Fibroblast of villous mesenchyme (primary cell): ENCODE measurements at places on chromosomes 16 and 17. TPM values are rescaled to one million over a fixed set of nuclear protein-coding genes. Genes with fewer than 3 reads are reported as not detected.

ANKRD13B gene
- 3.5 and 8.6 TPM in 2 replicates for total RNA-seq

SHCBP1 gene
- total RNA-seq = 15.8 and 31.5 TPM in 2 replicates

RMI2 gene
- total RNA-seq = 5.5 and 5.6 TPM in 2 replicates

PPY gene
- total RNA-seq = not detected in 2 replicates

PDILT gene
- total RNA-seq = not detected in 2 replicates

SLC25A19 gene
- total RNA-seq = 5.5 and 7.8 TPM in 2 replicates

CDRT4 gene
- 5.2 and 6.5 TPM in 2 replicates for total RNA-seq

SEPTIN12 gene
- total RNA-seq = not detected in 2 replicates

METTL26 gene
- 51.8 and 78.3 TPM in 2 replicates for total RNA-seq

SBK1 gene
- total RNA-seq = under 0.01 TPM in 1 of 2 replicates, not detected in the other

GSG1L gene
- not detected in 2 replicates for total RNA-seq

RASD1 gene
- total RNA-seq = 0.64 and 0.86 TPM in 2 replicates

CDK3 gene
- total RNA-seq = 0.64 and 2.2 TPM in 2 replicates

- no peak for DNase-seq
Measured at GRCh38 chr17:81086789-81087551, 52.0 kb downstream of the BAIAP2 start.

- no peak for DNase-seq
Measured at GRCh38 chr16:86010680-86011141, 111.7 kb downstream of the IRF8 start.

GRCh38 chr16:11139326-11140097 is 116.5 kb downstream of the SOCS1 start:
- DNase-seq = peak; percentile 82

DNA sequence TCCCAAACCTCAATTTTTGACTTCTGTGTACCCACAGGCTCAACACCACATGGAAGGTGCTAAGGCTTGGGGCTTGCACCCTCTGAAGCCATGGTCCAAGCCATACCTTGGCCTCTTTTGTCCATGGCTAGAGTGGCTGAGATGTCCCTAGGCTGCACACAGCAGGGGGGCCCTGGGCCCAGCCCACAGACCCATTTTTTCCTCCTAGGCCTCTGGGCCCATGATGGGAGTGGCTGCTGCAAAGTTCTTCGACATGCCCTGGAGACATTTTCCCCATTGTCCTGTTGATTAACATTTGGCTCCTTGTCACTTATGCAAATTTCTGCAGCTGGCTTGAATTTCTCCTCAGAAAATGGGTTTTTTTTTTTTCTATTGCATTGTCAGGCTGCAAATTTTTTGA is 47.0 kb downstream of the TBC1D26 start:
- DNase-seq = no peak

DNA sequence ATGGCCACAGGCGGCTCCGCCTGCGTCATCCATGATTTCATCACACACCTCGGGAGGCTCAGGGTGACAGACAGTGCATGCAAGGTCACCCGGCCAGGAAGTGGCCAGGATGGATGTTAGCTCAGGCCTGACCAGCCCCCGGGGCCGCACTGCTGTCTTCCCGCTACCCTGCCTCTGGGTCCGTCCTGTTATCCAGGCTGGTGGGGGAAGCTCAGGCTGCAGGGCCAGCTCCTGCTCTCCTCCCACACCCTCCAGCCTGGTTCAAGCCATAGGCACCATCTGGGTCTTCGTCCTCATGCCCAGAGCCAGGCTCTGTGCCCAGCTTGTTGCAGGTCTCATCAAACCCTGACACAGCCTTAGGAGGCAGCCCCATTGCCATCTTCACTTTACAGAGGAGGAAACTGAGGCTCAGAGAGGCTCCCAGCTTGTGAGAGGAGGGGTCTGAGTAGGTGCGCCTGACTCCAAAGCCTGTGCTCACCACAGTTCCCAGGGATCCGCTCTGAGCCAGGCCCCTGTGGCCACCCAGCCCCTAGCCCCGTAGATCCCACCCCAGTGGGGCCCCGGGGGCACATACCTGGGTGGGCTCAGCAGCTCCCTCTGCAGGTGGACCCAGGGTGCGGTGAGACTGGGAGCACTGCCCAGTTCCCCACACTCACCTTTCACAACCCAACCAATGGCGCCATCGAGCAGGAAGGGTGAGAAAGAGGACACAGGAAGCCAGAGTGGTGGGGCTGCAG is 412 bp upstream of the ADGRG3 start:
- peak; percentile 41 for DNase-seq

DNA sequence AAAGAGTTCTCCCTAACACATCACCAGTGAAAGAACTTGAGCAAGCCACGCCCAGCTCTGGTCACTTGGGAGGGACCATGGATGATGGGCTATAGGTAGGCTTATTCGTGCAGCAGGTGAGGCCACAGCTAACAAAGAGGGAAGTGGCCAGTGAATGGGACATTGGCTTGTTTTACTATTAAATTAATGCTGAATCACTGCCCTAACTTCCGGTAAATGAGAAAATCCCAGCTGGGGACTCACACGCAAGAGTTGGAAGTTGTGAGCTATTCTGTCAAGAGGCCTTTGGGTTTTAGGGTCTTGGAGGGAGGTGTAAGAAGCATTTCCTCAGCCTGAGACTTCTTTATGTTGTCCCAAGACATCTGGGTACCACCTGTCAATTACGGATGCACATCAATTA is 315.3 kb downstream of the XYLT1 start:
- DNase-seq = no peak

GRCh38 chr17:74759243-74759801 is 10.9 kb downstream of the NHERF1 start:
- DNase-seq = no peak

DNA sequence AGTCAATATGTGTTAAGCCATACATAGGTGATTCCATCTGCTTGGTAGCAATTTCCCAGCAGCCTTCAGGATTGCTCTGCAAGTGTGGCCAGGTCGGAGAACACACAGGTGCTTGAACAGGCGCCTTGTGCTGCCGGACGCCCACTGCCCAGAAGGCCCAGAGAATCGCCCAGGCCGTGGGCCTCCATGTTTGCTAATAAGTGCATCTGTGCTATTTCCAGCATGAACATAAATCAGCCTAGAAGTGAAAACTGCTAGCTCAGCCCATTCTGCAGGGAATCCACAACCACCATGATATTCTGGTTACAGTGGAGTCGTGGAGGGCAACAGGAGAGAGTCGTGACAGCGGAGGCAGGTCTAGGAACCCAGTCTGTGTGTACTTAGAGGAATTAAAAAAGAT is 78.1 kb downstream of the ZFHX3 start:
- DNase-seq = no peak

GRCh38 chr16:87706278-87707000 is 59.3 kb downstream of the KLHDC4 start:
- no peak for DNase-seq

DNA sequence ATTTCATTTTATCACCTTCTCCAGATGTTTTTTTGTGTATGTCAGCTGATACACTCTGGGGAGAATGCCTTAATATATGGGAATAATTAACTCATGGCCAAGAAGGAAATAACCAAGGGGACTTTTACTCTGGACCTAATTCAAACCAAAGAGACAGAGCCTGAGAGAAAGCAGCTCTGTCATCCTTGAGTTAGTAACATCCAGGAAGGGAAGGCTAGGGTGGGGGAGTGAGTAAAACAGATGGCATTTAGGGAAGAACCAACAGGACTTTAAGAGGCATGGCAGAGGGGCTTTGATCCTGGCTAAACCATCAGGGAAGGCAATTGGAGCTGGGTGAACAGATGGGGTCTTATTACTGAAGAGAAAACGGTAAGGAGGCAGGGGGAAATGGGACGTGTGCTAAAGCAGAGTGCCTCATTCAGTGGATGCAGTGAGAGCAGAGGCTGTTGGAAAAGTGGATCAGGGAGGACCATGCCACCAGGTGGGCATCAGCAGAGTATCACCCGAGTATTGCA is 2.5 kb upstream of the SMPD3 start:
- no peak for DNase-seq

GRCh38 chr17:47975823-47976205 is 4.9 kb downstream of the CDK5RAP3 start:
- no peak for DNase-seq

DNA sequence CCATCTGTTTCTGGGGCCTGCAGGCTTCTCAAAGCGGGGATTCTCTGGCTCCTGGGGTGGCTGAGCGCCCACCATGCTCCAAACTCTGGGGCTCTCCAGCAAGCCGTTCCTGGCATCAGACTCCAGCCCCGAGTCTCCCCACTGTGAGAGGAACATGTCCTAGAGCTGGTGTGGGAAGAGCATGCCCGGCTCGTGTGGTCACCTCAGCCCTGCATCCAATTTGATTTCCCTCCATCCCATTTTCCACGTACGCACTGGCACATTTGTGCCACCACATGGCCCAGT is 23.2 kb upstream of the KCNJ12 start:
- no peak for DNase-seq

GRCh38 chr16:1696863-1697262 is 9.1 kb upstream of the MAPK8IP3 start:
- no peak for DNase-seq

GRCh38 chr16:8730335-8730915 is 56.0 kb downstream of the ABAT start:
- DNase-seq = no peak

GRCh38 chr16:9115277-9115676 is 23.8 kb downstream of the HAPSTR1 start:
- DNase-seq = no peak
